ENCODE measurements at places on chromosomes 5 and 9.

DNA sequence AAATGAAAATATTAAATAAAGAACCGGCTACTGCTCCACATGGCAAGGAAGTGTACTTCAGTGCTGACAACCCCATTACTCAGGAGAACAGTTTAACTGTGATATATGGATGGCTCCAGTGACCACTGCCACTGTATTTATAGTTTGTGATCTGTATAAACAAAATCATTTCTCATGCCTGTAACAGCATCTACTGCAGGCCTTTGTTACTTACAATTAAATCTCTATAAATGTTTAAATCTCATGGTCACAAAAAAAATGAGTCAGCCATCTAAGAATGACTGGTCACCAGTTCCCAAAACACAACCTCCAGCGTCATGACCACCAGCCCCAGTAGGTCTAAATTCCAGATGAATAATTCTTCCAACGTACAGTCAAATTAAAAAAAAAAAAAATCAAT, 24.6 kb downstream of the SERINC5 start:
- no peak for DNase-seq

GRCh38 chr5:174359071-174359470, 313.6 kb downstream of the NSG2 start:
- DNase-seq: no peak

- DNase-seq: no peak
Observed at GRCh38 chr5:6202149-6202967, 176.0 kb downstream of the MED10 start.

DNA sequence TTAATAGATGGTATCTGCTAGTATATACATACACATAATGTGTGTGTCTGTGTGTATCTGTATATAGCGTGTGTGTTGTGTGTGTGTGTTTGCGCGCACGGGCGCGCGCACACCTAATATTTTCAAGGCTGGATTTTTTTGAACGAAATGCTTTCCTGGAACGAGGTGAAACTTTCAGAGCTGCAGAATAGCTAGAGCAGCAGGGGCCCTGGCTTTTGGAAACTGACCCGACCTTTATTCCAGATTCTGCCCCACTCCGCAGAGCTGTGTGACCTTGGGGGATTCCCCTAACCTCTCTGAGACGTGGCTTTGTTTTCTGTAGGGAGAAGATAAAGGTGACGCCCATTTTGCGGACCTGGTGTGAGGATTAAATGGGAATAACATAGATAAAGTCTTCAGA, 757 bp downstream of the FXN start:
- DNase-seq: no peak

GRCh38 chr5:16437977-16438376, 27.6 kb downstream of the ZNF622 start:
- no peak for DNase-seq

DNA sequence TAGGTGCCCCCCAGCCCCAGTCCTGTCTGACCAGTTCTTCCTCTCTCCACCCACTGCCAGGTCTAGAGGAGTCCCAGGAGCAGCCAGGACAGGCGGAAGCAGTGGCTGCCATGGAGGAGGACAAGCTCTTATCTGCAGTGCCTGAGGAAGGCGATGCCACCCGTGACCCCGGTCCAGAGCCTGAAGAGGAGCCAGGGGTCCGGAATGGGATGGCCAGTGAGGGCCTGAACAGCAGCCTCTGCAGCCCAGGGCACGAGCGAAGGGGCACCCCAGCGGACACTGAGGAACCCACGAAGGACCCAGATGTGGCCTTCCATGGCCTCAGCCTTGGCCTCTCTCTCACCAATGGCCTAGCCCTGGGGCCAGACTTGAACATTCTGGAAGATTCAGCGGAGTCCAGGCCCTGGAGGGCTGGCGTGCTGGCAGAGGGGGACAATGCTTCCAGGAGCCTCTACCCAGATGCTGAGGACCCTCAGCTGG, 13.8 kb downstream of the PSD2 start:
- no peak for DNase-seq

GRCh38 chr5:76870046-76870445, 20.2 kb downstream of the S100Z start:
- no peak for DNase-seq

- no peak for DNase-seq
Observed at GRCh38 chr5:170614720-170615119, 110.9 kb downstream of the KCNIP1 start.

- no peak for DNase-seq
Observed at GRCh38 chr5:19885040-19885824, 102.8 kb downstream of the CDH18 start.

GRCh38 chr9:35905912-35906679, at the start of gene HRCT1:
TSS of gene HRCT1 (plus strand) at chr9:35906202. CDS start at chr9:35906288, 86 bp downstream.
- DNase-seq: no peak

GRCh38 chr5:95784514-95785302, 37.8 kb downstream of the GLRX start:
- no peak for DNase-seq

DNA sequence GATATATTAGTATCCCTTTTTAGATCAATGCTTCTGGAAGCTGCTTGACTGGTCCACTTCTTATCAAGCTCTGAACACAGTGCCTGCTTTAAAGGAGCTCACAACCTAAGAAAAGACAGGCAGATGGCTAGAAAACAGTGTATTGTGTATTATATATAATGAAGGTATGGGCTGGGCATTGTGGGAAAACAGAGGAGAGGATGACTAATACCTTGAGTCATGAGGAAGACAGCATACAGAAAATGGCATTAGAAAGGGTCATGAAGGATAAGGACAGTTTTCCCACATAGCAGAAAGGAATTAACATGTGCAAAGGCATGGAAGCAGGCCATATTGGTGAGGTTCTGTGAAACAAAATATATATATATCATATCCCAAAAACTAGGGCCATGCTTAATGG, 309.6 kb downstream of the MLLT3 start:
- no peak for DNase-seq

- peak; percentile 77 for DNase-seq
Observed at GRCh38 chr5:139561655-139562451, 714 bp downstream of the UBE2D2 start.

DNA sequence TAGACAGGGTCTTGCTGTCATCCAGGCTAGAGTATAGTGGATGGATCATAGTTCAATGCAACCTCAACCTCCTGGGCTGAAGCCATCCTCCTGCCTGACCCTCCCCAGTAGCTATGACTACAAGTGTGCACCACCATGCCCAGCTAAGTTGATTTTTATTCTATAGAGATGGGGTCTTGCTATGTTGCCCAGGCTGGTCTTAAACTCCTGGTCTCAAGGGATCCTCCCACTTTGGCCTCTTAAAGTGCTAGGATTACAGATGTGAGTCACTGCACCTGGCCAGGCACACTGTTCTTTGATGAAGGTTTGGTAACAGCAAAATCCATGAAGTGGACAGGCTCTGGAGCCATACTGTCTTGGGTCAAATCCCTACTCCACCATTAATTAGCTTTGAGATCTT, 6.5 kb upstream of the GFRA3 start:
- no peak for DNase-seq

DNA sequence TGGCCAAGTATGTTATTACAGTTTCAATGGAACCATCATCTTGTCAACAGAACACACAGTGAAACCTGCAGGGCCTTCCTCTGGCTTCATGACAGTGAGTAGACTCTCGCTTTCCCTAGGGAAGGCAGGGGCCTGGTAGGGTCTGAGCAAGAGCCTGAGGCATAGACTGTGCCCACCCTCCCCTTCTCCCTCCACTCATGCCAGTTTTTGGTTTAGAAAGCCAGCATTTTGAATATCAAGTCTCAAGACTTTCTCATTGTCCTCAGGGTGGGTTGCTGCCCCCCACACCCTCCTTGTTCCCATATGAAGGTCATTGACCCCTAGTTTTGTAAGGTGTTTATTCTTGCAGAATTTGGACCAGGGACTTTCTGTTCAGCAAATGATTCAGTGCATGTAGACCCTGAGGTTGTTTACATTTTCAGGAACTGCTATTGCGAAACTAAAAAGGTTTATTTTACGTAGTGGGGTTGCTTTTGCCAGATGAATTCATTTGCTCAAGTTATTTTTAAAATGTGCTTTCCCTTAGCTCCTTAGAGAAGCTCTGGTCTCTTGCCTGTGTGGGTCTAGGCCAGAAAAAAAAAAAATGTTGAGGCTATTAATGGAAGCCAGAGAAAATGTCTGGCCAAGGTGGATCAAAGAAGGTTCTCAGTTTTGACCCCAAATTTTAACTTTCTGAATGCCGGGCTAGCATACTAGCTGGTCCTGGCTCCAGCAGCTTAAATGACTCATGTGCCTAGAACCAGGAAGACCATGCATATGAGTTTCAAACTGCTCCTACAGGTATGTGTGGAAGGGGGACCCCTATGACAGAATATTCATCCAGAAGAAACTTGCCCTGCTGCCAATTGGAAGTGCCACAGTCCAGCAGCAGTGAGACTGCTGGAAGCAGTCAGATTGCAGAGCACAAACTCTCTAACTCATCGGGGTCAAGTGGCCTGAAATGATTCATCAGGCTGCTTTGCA, 10.1 kb upstream of the MOB3B start:
- DNase-seq: no peak

GRCh38 chr5:103510851-103511553, 51.6 kb downstream of the NUDT12 start:
- DNase-seq: no peak

GRCh38 chr5:2701592-2701991, 49.9 kb downstream of the IRX2 start:
- DNase-seq: no peak

DNA sequence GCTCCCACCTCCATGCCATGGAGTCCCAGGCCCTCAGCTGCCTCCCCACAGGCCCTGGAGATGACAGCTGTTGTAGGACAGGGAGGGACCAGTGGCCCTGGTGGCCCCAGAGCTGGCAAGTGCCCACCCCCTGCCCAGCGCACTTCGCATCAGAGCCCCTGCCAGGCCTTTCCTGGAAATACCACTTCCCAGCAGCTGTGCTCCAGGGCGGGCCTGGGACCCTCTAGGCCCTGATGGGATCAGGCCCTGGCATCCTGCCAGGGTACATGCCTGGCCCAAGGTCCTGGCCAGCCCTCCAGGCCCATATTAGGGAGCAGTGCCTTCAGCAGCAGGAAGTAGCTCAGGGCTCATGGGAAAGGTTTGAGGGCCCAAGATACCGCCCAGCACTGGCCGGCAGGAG, 2.5 kb downstream of the KCNT1 start:
- DNase-seq: no peak

DNA sequence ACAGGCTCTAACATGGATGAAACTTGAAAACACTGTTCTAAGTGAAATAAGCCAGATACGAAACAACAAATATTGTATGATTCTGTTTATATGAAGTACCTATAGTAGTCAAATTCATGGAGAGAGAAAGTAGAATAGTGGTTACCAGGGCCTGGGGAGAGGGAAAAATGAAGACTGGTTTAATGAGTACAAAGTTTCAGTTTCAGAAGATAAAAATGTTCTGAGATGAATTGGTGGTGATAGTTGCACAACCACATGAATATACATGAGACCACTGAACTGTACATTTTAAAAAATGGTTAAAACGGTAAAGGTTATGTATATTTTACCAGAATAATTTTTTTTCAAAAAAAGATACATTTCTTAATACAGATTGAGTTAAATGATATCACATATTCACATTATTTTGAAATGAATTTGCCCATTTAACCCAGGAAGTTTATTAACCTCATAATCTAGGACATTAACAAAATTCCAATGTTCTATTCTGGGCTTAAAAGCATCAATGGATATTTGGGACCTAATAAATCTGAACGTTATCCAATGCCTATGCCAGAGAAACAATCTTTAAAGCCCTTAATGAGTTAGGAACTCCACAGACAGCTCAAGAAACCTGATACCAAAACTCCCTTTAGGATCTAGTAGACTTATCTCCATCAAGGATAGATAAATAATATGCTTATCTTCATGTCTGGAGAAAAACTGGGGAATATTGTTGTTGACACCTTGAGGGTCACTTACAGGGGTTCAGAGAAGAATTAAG, 521.3 kb downstream of the EFNA5 start:
- DNase-seq: no peak

DNA sequence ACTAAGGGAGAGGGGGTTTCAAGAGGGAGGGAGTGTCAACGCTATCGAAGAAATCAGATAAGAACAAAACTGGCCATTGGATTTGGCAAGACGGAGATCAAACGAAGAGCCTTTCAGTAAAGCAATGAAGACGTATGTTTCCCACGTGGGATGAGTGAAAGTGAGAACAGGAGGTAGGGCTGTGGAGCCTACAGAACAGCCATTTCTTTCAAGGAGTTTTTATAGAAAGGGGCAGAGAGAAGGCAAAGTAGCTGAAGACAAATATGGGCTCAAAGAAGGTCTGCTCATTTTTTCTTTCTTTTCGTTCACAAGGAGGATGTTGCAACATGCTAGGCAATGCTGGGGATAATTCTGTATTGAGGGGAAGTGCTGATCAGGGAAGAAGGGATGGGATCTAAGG, 98.3 kb downstream of the SUSD1 start:
- no peak for DNase-seq

GRCh38 chr5:133970325-133970909, 2.0 kb upstream of the C5orf15 start:
- no peak for DNase-seq

- DNase-seq: no peak
Observed at GRCh38 chr5:87411973-87412629, 629 bp downstream of the CCNH start.

DNA sequence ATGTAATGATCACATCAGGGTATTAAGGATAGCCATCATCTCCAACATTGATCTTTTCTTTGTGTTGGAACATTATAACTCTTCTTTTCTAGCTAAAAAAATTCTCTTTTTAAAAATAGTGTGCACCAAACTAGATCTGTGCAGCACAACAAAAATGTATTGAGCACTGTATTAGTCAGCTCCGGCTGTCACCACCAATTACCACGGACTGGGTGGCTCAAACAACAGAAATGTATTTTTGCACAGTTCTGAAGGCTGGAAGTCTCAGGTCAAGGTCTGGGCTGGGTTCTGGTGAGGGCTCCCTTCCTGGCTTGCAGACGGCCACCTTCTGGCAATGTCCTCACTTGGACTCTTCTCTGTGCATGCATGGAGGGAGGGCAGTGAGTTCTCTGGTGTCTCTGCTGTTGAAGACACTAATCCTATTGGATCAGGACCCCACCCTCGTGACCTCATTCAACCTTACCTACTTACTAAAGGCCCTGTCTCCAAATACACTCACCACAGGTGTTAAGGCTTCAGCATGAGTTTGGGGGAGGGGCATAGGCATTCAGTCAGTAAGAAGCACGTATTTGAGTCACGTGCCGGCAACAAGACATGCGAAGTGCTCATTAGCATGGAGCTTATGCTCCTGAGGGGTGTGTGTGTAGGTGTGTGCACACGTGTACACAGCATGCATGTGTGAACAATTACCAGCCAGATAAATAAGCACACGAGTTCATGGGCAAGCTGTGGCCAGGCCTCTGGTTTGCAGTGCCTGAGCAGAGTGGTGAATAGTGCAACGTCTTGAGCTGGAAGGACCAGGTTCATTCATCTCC, 89.4 kb upstream of the SH3PXD2B start:
- no peak for DNase-seq

DNA sequence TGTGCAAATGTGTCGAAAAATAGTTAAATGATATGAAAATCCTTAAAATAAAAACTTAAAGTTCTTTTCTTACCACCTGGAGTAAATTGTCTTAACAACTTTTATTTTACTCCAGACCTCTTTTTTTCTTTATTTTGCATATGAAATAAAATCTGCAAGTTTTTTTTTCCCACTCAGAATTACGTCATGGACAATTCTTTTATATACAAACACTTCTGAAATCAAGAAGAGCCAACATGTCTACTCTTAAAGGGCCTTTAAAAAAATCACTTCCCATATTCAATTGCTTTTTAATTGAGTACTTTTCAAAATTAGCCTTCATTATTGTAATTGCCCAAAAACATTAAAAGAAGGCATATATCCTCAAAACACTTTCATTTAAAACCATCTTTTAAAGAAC, 37.7 kb upstream of the ZFAND5 start:
- no peak for DNase-seq

GRCh38 chr9:97768746-97769145, 71.6 kb upstream of the XPA start:
- DNase-seq: no peak

GRCh38 chr5:57779383-57780223, 297.0 kb upstream of the ACTBL2 start:
- no peak for DNase-seq
